ENCODE measurements at places on chromosomes 16 and 17. TPM values are rescaled to one million over a fixed set of nuclear protein-coding genes. Genes with fewer than 3 reads are reported as not detected.

Gene SNAI3
- total RNA-seq = not detected

Gene ZFP3
- 1.4 TPM for total RNA-seq

Gene MIEN1
- total RNA-seq = 41.2 TPM

Gene SMCR8
- total RNA-seq = 11.4 TPM

Gene TERB1
- not detected for total RNA-seq

Gene SEPHS2
- total RNA-seq = 26.9 TPM

Gene APOH
- total RNA-seq = not detected

Gene HCRT
- not detected for total RNA-seq

Gene MYH8
- total RNA-seq = 4.1 TPM

Gene NOTUM
- total RNA-seq = not detected

Gene CD300C
- total RNA-seq = not detected

Gene STH
- not detected for total RNA-seq

Gene TBCD
- 34.7 TPM for total RNA-seq

Gene PRSS33
- total RNA-seq = not detected

Gene BFAR
- total RNA-seq = 79.6 TPM

Gene MT1H
- total RNA-seq = not detected

Gene PRSS53
- 0.58 TPM for total RNA-seq

Gene MT1B
- total RNA-seq = not detected

Gene SGCA
- 0.26 TPM for total RNA-seq

Gene P2RX1
- 0.35 TPM for total RNA-seq

Gene SULT1A2
- 2.8 TPM for total RNA-seq

Gene NLRC3
- not detected for total RNA-seq

Gene NUPR1
- total RNA-seq = 72.5 TPM

Gene KRTAP2-2
- total RNA-seq = not detected

Gene ACSM5
- total RNA-seq = not detected

Gene PDE6G
- total RNA-seq = not detected

Gene ASGR1
- total RNA-seq = 0.85 TPM

Gene MARVELD3
- not detected for total RNA-seq

Gene MEIOC
- not detected for total RNA-seq
